ENCODE measurements at places on chromosomes 5 and 9. TPM values are rescaled to one million over a fixed set of nuclear protein-coding genes. Genes with fewer than 3 reads are reported as not detected.
A peak's percentile ranks its signal among the peaks of the same experiment; 100 is the strongest.

DNA sequence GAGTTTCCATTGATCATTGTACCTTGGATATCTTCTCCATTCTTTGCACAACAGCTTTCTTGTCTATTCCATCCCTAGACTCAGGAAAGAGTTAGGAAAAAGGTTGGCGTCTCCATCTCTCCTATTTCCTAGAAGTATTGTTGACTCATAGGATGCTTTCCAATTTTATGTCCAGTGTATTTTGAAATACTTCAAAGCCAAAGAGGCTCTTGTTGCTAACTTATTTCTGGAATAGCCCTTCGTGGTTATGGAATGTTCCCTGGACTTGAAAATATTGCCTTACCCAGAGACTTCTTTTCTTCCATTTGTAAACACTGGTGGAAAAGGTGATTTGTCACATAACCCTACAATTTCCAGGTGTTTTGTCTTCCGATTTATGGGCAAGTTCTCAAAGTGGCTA, 402.3 kb upstream of the ZNF608 start:
- peaks cover 23% of the 10 kb centered on the region for H3K4me1 ChIP-seq
- H3K36me3 ChIP-seq, result no peaks in the 10 kb centered on the region
- H3K27ac ChIP-seq, result no peak overlapping the region
- no peaks in the 10 kb centered on the region for H3K27me3 ChIP-seq

GRCh38 chr5:73031839-73032238, 76.0 kb downstream of the FCHO2 start:
- DNase-seq, result peak; percentile 91
- H3K4me1 ChIP-seq, result peaks cover 46% of the 10 kb centered on the region
- H3K36me3 ChIP-seq, result peaks cover 16% of the 10 kb centered on the region
- H3K27me3 ChIP-seq, result no peaks in the 10 kb centered on the region

- H3K4me1 ChIP-seq, result peaks cover 10% of the 10 kb centered on the region
- DNase-seq, result no peak
- H3K27me3 ChIP-seq, result no peaks in the 10 kb centered on the region
- H3K27ac ChIP-seq, result no peak overlapping the region
- no peak overlapping the region for H3K4me3 ChIP-seq
- H3K36me3 ChIP-seq, result no peaks in the 10 kb centered on the region
These were observed 112.4 kb downstream of the INIP start for GRCh38 chr9:112605518-112605917.

- H3K4me1 ChIP-seq, result no peaks in the 10 kb centered on the region
- no peak for DNase-seq
- no peaks in the 10 kb centered on the region for H3K36me3 ChIP-seq
- H3K4me3 ChIP-seq, result no peak overlapping the region
These were observed 71.0 kb downstream of the PGM5 start for GRCh38 chr9:68427216-68427977.

- no peak for DNase-seq
- peak overlapping the region; percentile 77 for H3K4me3 ChIP-seq
- peaks cover 77% of the 10 kb centered on the region for H3K27me3 ChIP-seq
- peaks cover 20% of the 10 kb centered on the region for H3K4me1 ChIP-seq
- no peaks in the 10 kb centered on the region for H3K36me3 ChIP-seq
- peak overlapping the region; percentile 53 for H3K27ac ChIP-seq
These were observed 13.7 kb downstream of the OR1J1 start for GRCh38 chr9:122463828-122464632.

DNA sequence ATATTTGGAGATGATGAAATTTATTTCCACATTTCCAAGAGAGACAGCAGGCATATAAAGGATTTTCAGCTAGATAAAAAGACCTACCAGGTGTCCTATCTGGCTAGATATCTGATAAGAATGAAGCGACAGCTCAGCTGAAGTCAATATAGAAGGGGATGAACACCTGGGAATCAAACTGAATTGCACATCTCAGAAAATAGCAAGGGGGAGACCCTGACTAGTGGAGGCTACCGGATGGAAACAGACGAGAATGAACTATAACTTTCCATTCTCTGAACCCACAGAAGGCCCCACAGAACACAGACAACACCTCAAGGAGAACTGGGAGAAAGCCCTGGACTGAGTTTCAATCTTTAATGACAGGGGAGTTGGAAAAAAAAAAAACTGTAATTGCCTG, 51.1 kb downstream of the CPLANE1 start:
- peaks cover 46% of the 10 kb centered on the region for H3K36me3 ChIP-seq
- peak overlapping the region; percentile 72 for H3K27ac ChIP-seq
- no peak overlapping the region for H3K4me3 ChIP-seq

The PCDHB11 gene
- total RNA-seq, result 2.4 TPM

The C1QTNF2 gene
- 0.16 TPM for total RNA-seq

DNA sequence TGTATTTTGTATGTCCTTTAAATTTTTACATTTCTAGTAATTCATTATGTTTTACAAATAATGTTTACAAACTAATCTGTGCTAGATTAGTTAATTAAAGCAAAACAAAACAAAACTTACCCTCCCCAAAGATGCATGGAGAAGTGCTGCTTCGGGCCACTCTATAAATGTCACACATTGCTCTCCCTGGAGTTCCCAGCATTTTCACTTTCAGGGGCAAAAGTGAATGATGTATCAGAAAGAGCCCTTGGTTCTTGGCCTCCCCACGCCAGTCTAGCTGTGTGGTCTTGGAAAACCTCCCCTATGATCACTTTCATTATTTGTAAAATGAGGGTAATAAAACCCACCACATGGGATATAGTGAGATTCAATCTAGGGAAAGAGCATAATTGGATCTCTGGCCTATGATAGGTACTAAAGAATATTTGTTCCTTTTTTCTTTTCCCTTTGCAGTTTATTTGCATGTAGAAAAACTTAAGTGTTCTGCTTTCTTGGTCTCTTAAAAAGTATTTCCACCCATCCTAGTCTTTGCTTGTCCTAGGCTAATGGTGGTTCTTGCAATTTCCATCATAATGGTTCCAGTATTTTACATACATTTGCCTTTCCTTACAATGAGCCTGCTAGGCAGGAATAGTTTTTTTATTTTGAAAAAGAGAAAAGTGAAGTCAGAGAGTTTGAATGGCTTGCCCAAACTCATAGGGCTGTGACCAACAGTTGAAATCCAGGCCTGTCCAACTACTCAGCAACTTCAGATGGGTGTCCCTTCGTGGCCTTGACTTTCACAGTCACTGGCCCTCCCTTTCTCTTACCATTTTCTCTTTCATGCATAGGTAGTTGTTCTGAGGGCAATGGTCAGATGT, 184.5 kb upstream of the KLF4 start:
- H3K4me1 ChIP-seq, result no peaks in the 10 kb centered on the region
- no peaks in the 10 kb centered on the region for H3K27me3 ChIP-seq
- no peaks in the 10 kb centered on the region for H3K36me3 ChIP-seq

GRCh38 chr9:116005205-116005604, 148.4 kb upstream of the PAPPA start:
- H3K27me3 ChIP-seq, result no peaks in the 10 kb centered on the region
- DNase-seq, result no peak
- H3K27ac ChIP-seq, result no peak overlapping the region
- peaks cover 2% of the 10 kb centered on the region for H3K36me3 ChIP-seq
- peaks cover 12% of the 10 kb centered on the region for H3K4me1 ChIP-seq

GRCh38 chr5:61974680-61975079, 331.3 kb upstream of the KIF2A start:
- no peak for DNase-seq
- no peaks in the 10 kb centered on the region for H3K36me3 ChIP-seq
- no peaks in the 10 kb centered on the region for H3K4me1 ChIP-seq
- no peak overlapping the region for H3K4me3 ChIP-seq

The SAXO1 gene
- total RNA-seq, result not detected

The LRRC26 gene
- not detected for total RNA-seq

The MAP1B gene
- total RNA-seq, result 207 TPM

DNA sequence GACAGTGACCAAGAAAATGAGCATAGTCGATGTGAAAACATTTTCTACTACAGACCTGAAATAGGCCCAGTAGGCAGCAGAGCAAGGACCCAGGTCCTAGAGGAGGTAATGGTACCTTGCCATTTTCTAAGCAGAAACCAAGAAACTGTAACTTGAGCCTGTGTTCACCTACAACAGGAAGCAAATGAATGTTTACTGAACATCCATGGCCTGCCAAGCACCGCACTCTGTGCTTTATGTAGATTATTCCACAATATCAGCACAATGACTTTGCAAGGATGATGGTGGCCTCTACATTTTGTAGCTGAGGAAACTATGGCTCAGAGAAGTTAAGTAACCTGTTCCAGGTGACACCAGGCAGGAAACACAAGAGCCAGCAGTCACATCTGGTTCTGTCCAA, 215.3 kb downstream of the SPOCK1 start:
- H3K27me3 ChIP-seq, result no peaks in the 10 kb centered on the region
- peaks cover 15% of the 10 kb centered on the region for H3K4me1 ChIP-seq
- no peak for DNase-seq
- peaks cover 2% of the 10 kb centered on the region for H3K36me3 ChIP-seq
- H3K4me3 ChIP-seq, result no peak overlapping the region

The POU5F2 gene
- total RNA-seq, result 1.0 TPM

The PKD2L2 gene
- not detected for total RNA-seq

- peak; percentile 89 for DNase-seq
- no peaks in the 10 kb centered on the region for H3K27me3 ChIP-seq
- peak overlapping the region; percentile 38 for H3K4me3 ChIP-seq
These were observed 9.7 kb upstream of the TGFBI start for GRCh38 chr5:136018814-136019783.

GRCh38 chr9:78218890-78219289, 17.0 kb upstream of the CEP78 start:
- no peak for DNase-seq
- no peak overlapping the region for H3K4me3 ChIP-seq
- peaks cover 8% of the 10 kb centered on the region for H3K27me3 ChIP-seq

The PDE8B gene
- 2.5 TPM for total RNA-seq

DNA sequence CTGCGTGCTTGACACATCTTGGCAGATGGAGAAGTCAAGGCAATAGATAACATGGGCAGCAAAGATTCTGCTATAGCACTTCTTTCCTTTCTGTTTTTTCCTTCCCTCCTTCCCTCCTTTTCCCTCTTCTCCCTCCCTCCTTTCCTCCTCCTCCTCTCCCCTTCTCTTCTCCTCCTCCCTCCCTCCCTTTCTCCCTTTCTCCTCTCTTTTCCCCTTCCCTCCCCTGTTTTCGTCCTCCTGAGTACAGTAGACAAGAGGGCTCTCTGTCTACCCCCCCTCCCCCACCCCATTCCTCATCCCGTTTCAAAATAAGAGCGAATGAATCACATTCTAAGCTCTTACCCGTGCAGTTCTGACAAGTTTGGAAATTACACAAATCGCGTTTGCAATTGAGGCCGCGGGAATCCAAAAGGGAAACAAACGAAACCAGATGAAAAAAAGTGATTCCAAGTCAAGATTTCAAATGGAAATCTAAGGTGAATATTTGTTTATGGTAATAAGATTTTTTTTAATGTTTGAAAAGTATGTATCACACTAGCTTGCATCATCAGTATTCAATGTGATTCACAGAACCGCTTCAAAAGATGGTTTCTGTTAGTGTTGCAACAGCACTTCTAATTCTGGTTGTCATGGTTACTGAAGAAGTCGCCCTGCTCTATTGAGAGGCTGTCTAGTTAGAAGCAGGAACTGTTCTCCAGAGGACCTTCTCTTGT, 1.3 kb downstream of the NIM1K start:
- no peaks in the 10 kb centered on the region for H3K36me3 ChIP-seq
- H3K27me3 ChIP-seq, result peaks cover 6% of the 10 kb centered on the region
- peak overlapping the region; percentile 83 for H3K27ac ChIP-seq
- no peak for DNase-seq

DNA sequence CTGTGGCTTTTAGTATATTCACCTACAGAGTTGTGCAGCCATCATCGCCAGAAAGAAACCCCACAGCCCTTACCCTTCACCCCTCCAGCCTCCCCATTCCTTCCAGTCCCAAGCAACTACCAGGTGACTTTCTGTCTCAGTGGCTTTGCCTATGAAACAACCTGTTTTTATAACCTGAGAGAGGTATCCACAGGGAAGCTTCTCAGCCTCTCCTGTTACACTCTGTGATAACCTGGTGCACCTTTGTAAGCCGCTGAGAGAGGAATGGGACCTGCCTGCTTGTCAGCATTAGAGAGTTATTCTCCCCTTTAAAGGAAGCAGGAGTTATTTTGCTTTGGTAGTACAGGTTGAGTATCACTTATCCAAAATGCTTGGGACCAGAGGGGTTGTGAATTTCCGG, 93.6 kb downstream of the TRIO start:
- no peak for DNase-seq
- peaks cover 73% of the 10 kb centered on the region for H3K4me1 ChIP-seq
- H3K36me3 ChIP-seq, result no peaks in the 10 kb centered on the region
- H3K27ac ChIP-seq, result peak overlapping the region; percentile 79
- no peaks in the 10 kb centered on the region for H3K27me3 ChIP-seq

DNA sequence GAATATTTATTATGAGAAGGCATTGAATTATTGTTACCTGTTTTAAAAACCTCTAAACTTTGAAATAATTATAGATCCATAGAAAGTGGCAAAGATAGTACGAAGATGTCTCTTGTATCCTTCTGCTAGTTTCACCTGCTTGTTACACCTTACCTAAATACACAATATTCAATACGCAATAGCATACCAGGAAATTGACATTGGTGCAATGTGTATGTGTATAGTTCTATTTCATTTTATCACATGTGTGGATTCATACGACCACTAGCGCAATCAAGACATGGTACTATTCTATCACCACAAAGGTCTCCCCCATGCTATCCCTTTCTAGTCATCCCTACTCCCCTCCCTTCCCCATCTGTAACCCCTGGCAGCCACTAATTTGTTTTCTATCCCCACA, 8.5 kb upstream of the OR2S2 start:
- H3K27me3 ChIP-seq, result peaks cover 36% of the 10 kb centered on the region
- no peak for DNase-seq
- no peak overlapping the region for H3K4me3 ChIP-seq
- no peaks in the 10 kb centered on the region for H3K36me3 ChIP-seq
- H3K4me1 ChIP-seq, result peaks cover 4% of the 10 kb centered on the region

The PCDHB6 gene
- 1.6 TPM for total RNA-seq

- H3K4me1 ChIP-seq, result peaks cover 43% of the 10 kb centered on the region
- H3K36me3 ChIP-seq, result no peaks in the 10 kb centered on the region
- no peak overlapping the region for H3K4me3 ChIP-seq
- peak overlapping the region; percentile 91 for H3K27ac ChIP-seq
These were observed 129.6 kb upstream of the HMHB1 start for GRCh38 chr5:143682246-143682905.

The MLANA gene
- not detected for total RNA-seq

The PCDHA3 gene
- total RNA-seq, result 0.19 TPM

The LHX3 gene
- total RNA-seq, result not detected

DNA sequence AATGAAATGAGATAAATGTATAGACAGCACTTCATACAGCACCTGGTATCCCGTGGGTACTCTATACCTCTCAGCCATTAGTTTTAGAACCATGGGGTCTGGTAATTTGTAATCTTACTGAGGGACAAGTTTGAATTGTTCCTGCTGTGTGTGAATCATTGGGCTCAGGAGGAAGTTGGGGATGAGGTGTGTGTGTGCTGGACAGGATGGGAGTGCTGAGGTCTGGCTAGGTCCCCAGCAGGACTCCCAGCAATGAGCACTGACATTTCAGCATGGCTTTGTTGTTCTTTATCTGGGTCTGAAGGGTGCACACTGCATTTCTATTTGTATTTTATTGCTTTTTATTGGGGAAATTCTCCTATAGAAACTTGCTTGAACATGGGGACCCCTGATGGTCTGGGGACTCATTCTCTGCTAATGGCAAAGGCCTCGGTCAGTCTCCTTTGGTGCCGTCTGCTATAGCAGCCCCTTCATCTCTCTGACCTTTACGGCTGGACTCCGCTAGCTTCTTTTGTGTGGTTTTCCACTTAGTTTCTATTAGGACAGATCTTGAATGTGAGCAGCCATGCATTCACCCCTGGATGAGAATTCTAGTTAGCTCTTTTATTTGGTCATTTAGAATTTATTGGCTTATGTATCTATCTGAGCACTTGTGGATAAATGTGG, 98.1 kb downstream of the SREK1 start:
- no peaks in the 10 kb centered on the region for H3K4me1 ChIP-seq
- H3K27me3 ChIP-seq, result peaks cover 33% of the 10 kb centered on the region
- DNase-seq, result no peak
- no peak overlapping the region for H3K4me3 ChIP-seq
- no peak overlapping the region for H3K27ac ChIP-seq
- H3K36me3 ChIP-seq, result no peaks in the 10 kb centered on the region

All from osteocyte (in vitro differentiated cells).